DMS79 treated with DMSO at 0.1 percent for 48 hours (cell line): ENCODE measurements at places on chromosomes 4 and X.

DNA sequence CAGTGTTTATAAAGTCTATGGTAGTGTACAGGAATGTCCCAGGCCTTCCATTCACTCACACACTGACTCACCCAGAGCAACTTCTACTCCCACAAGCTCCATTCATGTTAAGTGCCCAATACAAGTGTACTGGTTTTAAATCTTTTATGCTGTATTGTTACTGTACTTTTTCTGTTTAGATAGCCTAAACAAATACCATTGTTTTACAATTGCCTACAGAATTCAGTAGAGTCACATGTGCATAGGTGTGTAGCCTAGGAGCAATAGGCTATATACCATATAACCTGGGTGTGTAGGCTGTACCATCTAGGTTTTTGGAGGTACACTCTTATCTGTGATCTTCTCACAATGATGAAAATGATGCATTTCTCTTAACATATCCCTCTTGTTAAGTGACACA lies 126.7 kb downstream of the DGKK start:
- DNase-seq = no peak

- no peak for DNase-seq
Measured at GRCh38 chr4:114921790-114922591, 191.4 kb downstream of the NDST4 start.

GRCh38 chr4:119271361-119272085 lies 50.4 kb downstream of the FABP2 start:
- DNase-seq = no peak

- DNase-seq = no peak
Measured at GRCh38 chrX:119784747-119785446, 6.5 kb downstream of the RPL39 start.

- DNase-seq = no peak
Measured at GRCh38 chr4:24748758-24749350, 46.5 kb upstream of the SOD3 start.

- no peak for DNase-seq
Measured at GRCh38 chr4:52751487-52751911, 274 bp upstream of the ERVMER34-1 start.

DNA sequence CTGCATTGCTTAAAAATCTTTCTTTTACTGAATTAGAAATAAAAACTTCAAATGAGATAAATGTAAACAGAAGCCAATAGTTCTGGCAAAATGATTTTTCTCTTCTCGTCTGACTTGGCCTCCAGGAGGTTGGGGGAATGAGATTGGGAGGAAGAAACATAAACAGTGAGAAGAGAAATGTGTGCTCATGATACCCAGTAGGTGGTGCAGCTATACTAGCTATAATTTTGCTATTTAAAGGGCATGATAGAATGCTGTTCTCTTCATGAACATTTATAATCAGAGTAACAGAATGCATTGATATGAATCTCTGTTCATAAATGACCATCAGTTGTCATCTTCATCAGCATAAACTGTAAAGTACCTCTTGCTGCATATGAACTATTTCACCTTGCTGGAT lies 85.5 kb downstream of the TACR3 start:
- DNase-seq = no peak

DNA sequence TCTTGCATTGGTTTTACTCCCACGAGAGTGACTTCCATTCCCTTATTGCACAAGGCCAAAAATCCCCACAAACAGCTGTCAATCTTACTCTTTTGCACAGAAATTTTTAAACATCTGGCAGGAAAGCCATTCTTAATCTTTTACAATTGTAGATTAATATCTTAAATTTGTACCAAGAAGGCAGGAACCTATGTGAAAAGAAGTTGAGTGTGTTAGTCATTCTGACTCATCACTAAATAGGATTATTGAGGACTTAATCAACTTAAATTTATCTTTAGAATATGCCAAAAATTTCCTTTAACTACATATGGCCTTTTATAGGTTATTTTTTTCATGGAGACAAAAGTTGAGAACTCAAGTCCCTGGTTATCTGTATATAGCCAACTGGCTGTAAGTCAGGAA lies 49.0 kb upstream of the VEGFC start:
- DNase-seq = no peak

DNA sequence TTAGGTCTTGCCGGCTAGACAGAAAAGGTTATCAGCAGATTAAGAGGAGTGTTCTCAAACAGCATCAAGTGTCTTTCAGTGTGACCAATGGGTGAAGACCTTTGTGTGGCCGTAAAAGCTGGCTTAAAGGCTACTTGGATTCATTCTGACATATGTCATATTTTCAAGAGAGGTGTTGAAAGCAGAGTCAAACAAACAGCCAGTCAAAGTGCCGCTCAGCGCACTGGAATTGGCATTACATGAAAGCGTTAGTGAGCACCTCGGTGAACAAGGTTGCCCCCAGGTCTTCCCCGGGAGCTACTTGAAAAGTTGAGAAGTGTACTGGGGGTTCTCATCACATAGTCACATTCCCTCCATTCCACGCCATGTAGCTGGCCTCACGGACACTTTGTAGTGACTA lies 148.9 kb downstream of the SOX3 start:
- no peak for DNase-seq

GRCh38 chr4:91065117-91065516 lies 937.9 kb downstream of the CCSER1 start:
- DNase-seq = no peak

DNA sequence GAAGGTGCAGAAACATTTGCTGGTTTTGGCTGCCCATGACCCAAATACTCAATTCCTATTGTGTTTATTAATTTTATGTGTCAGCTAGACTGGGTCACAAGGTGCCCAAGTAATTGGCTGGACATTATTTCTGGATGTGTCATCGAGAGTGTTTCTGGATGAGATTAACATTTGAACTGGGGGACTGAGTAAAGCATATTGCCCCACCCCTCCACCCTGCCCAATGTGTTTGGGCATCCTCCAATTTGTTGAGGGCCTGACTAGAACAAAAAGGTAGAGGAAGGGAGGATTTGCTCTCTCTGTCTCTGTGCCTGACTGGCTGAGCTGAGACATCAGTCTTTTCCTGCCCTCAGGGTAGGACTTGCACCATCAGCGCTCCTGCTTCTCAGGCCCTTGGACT lies 29.7 kb upstream of the LCORL start:
- no peak for DNase-seq

- DNase-seq = no peak
Measured at GRCh38 chrX:14386981-14387380, 142.4 kb upstream of the GLRA2 start.

DNA sequence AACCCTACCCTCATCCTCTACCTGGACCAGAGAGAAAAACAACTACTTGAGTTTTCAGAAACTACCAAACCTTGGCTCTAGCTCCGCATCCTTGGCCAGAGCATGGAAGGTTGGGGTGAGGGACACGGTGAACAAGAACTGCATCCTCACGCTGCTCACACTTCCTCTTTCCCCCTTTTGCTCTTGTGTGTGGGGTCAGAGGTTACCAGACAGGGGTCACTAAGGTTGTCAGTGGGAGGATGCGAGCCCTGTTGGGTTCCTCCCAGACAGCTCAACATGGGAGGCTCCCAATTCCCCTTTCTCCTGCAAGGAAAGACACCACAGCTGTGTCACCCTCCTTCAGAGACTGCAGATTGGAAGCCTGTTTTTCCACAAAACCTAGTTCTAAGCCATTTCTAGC lies 5.5 kb upstream of the ZXDB start:
- DNase-seq = no peak

GRCh38 chrX:455673-456072 lies 69.0 kb upstream of the PPP2R3B start:
- DNase-seq = no peak

DNA sequence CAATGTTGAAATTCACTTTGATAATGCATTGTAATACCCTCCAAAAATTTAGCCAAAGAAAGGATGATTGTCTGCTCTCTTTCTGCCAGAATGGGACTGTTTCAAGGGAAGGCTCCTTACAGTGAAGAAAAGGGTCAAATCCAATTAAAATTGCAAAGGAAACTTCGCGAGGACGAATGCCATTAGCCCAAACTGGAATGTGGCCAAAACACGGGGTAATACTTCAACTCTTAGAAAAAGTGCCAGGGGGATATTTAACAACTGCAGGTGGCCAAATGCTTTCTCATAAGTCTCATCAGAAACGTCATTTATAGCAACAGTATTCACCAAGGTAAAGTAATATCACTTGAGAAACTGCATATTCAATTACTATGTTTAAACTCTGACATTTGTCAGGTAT lies 29.0 kb downstream of the NKX3-2 start:
- no peak for DNase-seq

- DNase-seq = no peak
Measured at GRCh38 chr4:130197946-130198345, 1102.0 kb downstream of the C4orf33 start.

DNA sequence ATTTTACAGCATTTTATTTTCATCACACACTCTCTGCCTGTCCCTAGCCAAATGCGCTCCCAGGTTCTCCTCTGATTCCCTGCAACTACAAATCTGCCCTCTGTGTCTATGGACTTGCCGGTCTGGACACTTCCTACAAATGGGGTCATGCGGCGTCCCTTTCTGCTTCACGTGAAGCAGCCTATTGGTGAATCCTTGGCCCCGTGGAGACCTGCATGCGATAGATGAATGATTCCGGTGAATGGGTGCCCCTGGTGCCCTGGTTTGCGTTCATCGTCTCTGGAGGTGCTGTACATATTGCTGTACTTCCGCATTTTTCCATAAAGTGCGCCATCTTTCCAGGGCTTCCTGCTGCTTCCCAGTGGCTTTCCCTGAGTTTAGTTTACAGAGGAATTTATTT lies 27.5 kb upstream of the CLCN4 start:
- DNase-seq = no peak

GRCh38 chr4:54726907-54727306 lies 69.2 kb downstream of the KIT start:
- DNase-seq = no peak
